Activated naive CD4-positive, alpha-beta T cell treated with anti-CD3 and anti-CD28 coated beads for 36 hours (primary cell): ENCODE measurements at places on chromosomes 3 and 15.

DNA sequence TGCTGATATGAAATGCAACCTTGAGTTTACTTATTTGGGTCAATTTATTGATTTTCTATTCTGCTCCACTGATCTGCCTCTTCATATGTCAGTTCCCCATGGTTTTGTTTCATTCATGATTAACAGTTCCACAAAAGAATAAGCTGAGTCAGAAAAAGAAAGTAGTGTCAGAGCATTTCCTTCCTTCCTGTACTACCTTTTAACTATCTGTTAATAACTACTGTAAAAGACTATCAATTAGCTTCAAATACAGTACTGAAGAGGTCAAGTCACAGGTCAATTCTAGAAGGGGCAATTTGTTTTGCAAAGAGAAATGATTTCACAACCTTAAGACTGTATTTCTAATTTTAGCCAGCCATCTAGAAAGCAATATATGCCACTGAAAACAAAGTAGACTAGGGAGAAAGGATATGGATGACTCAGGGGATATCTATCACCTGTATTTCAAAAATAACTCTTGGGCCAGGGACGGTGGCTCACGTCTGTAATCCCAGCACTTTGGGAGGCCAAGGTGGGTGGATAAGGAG is 129.5 kb downstream of the TFDP2 start:
- DNase-seq = no peak

GRCh38 chr15:68407886-68408881 is 23.8 kb downstream of the ITGA11 start:
- no peak for DNase-seq

- DNase-seq = peak; percentile 35
Observed at GRCh38 chr15:51093839-51094605, 684 bp downstream of the TNFAIP8L3 start.

- DNase-seq = no peak
Observed at GRCh38 chr3:141242377-141243092, 10.9 kb downstream of the PXYLP1 start.

DNA sequence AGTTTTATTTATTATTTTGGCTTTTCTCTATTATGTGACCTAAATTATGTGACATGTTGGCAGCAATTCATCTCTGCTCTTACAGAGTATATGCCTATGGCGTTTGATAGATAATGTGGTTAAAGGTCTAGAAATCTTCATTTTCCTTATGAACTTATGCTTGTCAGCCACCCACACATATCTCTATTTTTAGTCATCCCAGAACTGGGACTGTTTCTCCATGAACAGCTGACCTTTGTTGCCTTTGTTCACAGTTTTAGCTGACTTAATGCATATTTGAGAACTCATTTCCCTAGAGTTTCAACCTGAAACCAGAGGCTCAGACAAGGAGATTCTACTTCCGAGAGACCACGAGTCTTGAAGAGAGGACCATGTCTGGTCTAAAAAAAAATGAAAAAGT is 176.5 kb downstream of the RAP2B start:
- no peak for DNase-seq

- no peak for DNase-seq
Observed at GRCh38 chr3:195124378-195124992, 146.5 kb downstream of the XXYLT1 start.

DNA sequence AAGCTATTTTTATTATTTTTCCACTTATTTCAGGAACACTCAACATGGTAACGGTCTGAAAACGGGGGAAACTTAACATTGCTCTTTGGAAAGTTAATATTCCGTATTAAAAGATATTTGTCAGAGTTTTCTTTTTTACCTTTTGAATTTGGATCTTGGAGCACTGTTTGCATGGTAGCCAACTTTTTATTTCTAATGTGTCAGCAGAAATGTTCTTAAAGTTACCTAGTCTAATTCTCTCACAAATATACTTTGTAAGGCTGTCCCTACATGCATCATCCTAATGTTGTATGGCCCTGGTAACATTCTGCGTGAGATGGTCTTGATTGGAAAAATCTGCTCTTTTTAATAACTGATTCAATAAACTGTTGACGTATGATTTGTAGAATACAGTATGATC is 719.5 kb downstream of the FHIT start:
- DNase-seq = no peak
